ENCODE measurements at places on chromosomes 3 and 15. TPM values are rescaled to one million over a fixed set of nuclear protein-coding genes. Genes with fewer than 3 reads are reported as not detected.

GOLGA6B gene
- total RNA-seq: not detected

PLSCR2 gene
- not detected for total RNA-seq

PSMD6 gene
- total RNA-seq: 109 TPM

UPK1B gene
- not detected for total RNA-seq

SNTN gene
- not detected for total RNA-seq

THUMPD3 gene
- total RNA-seq: 55.8 TPM

HYAL3 gene
- total RNA-seq: 2.5 TPM

CNTN3 gene
- not detected for total RNA-seq

ANKUB1 gene
- not detected for total RNA-seq

SMCO1 gene
- total RNA-seq: not detected

ACTRT3 gene
- 1.0 TPM for total RNA-seq

KIF7 gene
- total RNA-seq: 0.95 TPM

FSIP1 gene
- 0.29 TPM for total RNA-seq

GASK1A gene
- not detected for total RNA-seq

CCDC54 gene
- total RNA-seq: not detected

RTP3 gene
- total RNA-seq: not detected

LSAMP gene
- total RNA-seq: not detected

GOLGA6L9 gene
- 1.9 TPM for total RNA-seq

CLEC3B gene
- not detected for total RNA-seq

ALDH1L1 gene
- total RNA-seq: not detected

ZNF445 gene
- total RNA-seq: 16.6 TPM

WDR93 gene
- not detected for total RNA-seq

RAP2B gene
- 13.0 TPM for total RNA-seq

DPH3 gene
- 23.4 TPM for total RNA-seq

STX19 gene
- total RNA-seq: not detected

SLC51B gene
- not detected for total RNA-seq

SERINC4 gene
- total RNA-seq: 0.10 TPM

SLC6A11 gene
- total RNA-seq: not detected

SLC28A1 gene
- total RNA-seq: not detected

NXPE3 gene
- total RNA-seq: 18.7 TPM

VGLL3 gene
- total RNA-seq: not detected

AGBL1 gene
- 0.10 TPM for total RNA-seq

SCN11A gene
- total RNA-seq: 0.02 TPM

UACA gene
- total RNA-seq: 3.8 TPM

MUSTN1 gene
- total RNA-seq: 1.1 TPM

ECE2 gene
- total RNA-seq: not detected

ZBTB47 gene
- 1.0 TPM for total RNA-seq

MRAS gene
- total RNA-seq: 0.19 TPM

GPD1L gene
- 12.2 TPM for total RNA-seq

LRRN1 gene
- total RNA-seq: 0.17 TPM

MAP1A gene
- 1.5 TPM for total RNA-seq
